ENCODE measurements at places on chromosomes 3 and 15. TPM values are rescaled to one million over a fixed set of nuclear protein-coding genes. Genes with fewer than 3 reads are reported as not detected.

Gene CYP8B1
- 0.87 TPM for polyA plus RNA-seq

Gene GNAI2
- polyA plus RNA-seq, result 230 TPM

Gene LNP1
- 10.2 TPM for polyA plus RNA-seq

Gene COLQ
- polyA plus RNA-seq, result 5.3 TPM

Gene STAC
- 13.9 TPM for polyA plus RNA-seq

Gene LRRFIP2
- polyA plus RNA-seq, result 39.6 TPM

Gene HHATL
- polyA plus RNA-seq, result 0.28 TPM

Gene SMAD6
- polyA plus RNA-seq, result 23.0 TPM

Gene HAUS2
- 25.7 TPM for polyA plus RNA-seq

Gene PTX3
- polyA plus RNA-seq, result 4.7 TPM

Gene CD276
- 163 TPM for polyA plus RNA-seq

Gene SKOR1
- polyA plus RNA-seq, result 0.25 TPM

Gene CKMT1B
- polyA plus RNA-seq, result 4.0 TPM

Gene ARL6
- 17.5 TPM for polyA plus RNA-seq

Gene TMCO5A
- not detected for polyA plus RNA-seq

Gene SCAANT1
- polyA plus RNA-seq, result 0.53 TPM

Gene NFKBIZ
- polyA plus RNA-seq, result 6.3 TPM

Gene CDC25A
- polyA plus RNA-seq, result 11.6 TPM

Gene SLC2A2
- polyA plus RNA-seq, result 10.5 TPM

Gene ANKRD63
- polyA plus RNA-seq, result 0.18 TPM

Gene PLSCR5
- polyA plus RNA-seq, result not detected

All from right renal cortex interstitium (tissue), 3 donors.